ENCODE measurements at places on chromosomes 5 and 9.

- DNase-seq: no peak
These were observed 4.5 kb downstream of the PRELID2 start for GRCh38 chr5:145830594-145830993.

GRCh38 chr5:57174890-57175510 is 1.1 kb downstream of the GPBP1 start:
- DNase-seq: no peak

DNA sequence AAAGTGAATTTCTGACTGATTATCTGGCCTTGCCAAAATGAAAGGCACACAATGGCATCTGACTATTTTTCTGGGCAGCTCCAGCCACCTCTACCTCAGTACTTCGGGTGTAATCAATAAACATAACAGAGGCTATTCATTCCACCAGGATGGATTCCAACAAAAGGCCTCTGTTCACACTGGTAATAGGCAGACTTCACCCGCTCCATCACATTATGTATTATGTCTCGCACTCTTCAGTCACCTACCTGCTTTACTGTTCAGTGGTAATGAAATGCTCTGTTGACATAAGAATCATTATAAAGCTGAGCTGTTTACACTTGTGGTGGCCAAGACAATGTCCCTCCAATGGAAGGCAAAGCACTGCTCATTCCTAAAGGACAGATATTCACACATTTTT is 1333.7 kb upstream of the WWC1 start:
- DNase-seq: no peak

DNA sequence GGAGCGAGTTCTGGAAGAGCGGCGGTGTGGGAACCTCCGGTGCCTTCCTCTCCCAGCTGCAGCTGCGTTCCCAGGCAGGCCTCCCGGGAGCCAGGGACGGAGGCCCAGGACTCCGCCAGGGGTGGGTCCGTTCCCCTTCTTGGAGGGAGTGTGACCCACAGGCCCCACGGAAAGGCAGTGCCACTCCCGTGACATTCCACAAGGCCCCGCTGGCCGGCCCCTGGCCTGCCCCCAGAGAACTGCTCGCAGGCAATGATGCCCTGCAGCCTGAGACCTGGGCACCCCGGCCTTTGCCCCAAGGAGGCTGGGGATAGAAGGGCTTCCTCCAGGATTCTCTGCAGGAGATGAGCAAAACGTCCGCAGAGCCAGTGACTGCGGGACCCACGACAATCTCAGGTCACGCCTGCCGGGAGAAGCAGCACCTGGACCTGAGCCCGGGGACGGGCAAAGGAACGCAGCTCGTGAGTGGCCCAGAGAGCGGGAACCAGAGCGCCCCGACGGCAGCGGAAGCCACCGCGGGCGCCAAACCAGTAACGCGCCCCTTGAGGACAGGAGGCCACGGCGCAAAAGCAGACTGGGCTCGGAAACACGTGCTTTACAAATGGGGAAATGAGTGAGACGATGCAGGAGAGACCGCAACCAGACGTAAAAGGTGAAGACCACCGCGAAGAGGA is 9.3 kb downstream of the OBP2B start:
- DNase-seq: no peak

DNA sequence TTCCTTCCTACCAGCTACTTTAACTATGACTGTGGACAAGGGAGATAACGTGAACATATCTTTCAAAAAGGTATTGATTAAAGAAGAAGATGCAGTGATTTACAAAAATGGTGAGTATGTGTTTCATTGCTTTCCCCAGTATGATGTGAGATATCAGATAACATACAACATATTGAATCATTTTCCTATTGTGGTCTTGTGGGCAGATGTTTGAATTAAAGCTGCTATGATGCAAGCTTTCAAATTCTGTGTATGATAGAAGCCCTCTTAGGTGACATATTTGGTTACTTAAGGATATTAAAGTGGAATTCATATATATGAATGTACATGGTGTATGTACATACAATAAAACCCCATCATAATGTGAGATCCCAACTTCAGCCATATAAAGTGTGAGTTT is 59.5 kb downstream of the TEK start:
- no peak for DNase-seq

GRCh38 chr9:104269996-104270963 is 176.2 kb downstream of the SMC2 start:
- no peak for DNase-seq

GRCh38 chr9:137369911-137370764 is 52.8 kb downstream of the EXD3 start:
- no peak for DNase-seq

GRCh38 chr9:107221321-107221720 is 61.8 kb upstream of the RAD23B start:
- no peak for DNase-seq

DNA sequence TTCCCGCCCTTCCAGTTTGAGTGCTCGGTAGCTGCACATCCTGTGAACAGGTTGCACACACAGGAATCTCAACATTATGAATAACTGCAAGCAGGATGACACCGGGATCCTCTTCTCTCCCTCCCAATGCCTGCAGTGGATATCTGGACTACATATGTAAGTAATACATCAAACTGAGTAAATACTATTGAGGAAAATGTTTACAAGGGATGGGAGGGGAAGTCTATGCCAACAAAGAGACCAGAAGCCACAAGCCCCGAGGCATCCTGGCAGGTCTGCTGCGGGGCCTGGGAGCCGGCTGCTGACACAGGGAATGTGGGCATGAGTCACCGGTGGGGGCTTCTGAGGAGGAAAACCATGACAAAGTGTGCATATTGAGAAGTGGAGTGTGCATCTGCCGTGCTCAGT is 8.6 kb upstream of the ANKRD33B start:
- no peak for DNase-seq

- DNase-seq: no peak
These were observed 1890.1 kb upstream of the WWC1 start for GRCh38 chr5:166401391-166401790.

DNA sequence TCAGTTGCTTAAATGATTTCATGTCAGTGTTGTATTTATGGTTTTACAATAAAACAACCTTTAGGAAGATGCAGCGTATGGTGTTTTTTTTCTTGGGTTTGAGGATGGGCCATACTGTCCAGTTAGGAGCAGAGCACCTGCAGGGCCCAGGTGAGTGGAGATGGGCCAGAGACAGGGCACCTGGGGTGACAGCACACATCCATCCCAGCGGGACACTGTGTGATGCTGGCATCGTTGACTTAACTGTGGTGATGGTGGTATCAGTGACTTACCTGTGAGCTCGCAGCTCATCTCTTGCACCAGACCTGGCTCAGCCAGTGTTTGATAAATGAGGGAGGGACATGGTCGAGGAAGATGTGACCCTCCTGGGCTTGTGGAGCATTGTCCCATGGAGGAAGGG is 21.6 kb downstream of the AMBP start:
- DNase-seq: no peak

- no peak for DNase-seq
These were observed 76.4 kb upstream of the TARS1 start for GRCh38 chr5:33364406-33364805.

DNA sequence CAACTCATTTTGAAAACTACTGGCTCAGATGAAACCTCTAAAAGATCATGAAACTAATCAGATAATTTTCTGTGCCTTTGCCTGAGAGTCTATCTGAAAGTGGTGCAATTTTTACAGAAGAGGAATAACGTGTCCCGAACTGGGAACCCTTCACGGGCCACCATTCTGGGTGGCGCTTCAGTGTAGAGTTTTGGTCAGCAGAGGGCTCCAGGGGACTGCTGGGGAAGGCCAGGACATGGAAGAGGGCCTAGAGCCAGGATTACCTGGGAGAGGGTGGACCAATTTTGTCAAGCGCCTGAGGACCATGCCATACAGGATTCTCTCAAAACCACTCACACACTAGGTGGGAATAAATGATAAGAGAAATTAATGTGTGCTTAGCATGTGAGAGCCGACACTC is 49.7 kb upstream of the PLEKHG4B start:
- peak; percentile 27 for DNase-seq

GRCh38 chr5:43061352-43062075 is 21.4 kb upstream of the ANXA2R start:
- DNase-seq: no peak

DNA sequence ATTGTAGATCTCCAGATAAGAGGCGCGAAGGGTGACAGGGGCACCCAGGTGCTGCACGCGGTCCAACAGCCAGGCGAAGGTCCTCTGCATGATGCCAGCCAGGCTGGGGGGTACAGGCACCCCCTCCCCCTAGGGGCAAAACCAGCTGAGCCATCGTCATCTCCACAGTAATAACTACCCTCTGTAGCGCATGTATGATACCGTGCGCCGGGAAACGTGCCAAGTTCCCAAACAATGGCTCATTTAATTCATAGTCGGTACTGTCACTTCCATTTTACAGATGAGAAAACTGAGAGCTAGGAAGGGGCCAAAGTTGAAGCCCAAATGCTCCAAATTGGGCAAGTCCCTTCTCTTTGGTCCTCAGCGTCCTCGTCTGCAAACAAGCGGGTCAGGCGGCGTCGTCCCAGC is 1.5 kb downstream of the KIF12 start:
- DNase-seq: no peak
